ENCODE measurements at places on chromosomes 11 and 22. TPM values are rescaled to one million over a fixed set of nuclear protein-coding genes. Genes with fewer than 3 reads are reported as not detected.

- no peak for DNase-seq
These were observed 34.2 kb downstream of the IL18 start for GRCh38 chr11:112129656-112130055.

- DNase-seq = no peak
These were observed 36.2 kb upstream of the FGF3 start for GRCh38 chr11:69855421-69855820.

GRCh38 chr11:68202165-68202564 lies 10.9 kb downstream of the KMT5B start:
- DNase-seq = no peak

DNA sequence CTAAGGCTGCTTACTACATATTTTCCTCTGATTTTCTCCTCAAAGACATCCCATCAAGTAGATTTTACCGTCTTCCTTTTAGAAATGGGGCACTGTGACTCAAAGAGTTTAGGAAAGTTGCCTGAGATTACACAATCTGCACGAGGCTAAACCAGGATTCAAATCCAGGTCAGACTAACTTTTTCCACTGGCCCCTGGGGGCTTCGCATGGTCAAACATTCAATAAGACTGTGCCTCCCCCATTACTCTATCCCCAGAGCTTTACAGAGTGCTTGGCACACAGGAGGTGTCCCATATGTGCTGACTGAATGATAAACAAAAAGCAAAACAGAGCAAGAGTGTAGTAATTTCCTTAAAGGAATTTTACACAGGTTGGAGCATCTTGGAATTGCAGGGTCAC lies 118.1 kb upstream of the TEAD1 start:
- DNase-seq = no peak

GRCh38 chr11:89613911-89614310 lies 96.2 kb upstream of the TRIM77 start:
- DNase-seq = no peak

DNA sequence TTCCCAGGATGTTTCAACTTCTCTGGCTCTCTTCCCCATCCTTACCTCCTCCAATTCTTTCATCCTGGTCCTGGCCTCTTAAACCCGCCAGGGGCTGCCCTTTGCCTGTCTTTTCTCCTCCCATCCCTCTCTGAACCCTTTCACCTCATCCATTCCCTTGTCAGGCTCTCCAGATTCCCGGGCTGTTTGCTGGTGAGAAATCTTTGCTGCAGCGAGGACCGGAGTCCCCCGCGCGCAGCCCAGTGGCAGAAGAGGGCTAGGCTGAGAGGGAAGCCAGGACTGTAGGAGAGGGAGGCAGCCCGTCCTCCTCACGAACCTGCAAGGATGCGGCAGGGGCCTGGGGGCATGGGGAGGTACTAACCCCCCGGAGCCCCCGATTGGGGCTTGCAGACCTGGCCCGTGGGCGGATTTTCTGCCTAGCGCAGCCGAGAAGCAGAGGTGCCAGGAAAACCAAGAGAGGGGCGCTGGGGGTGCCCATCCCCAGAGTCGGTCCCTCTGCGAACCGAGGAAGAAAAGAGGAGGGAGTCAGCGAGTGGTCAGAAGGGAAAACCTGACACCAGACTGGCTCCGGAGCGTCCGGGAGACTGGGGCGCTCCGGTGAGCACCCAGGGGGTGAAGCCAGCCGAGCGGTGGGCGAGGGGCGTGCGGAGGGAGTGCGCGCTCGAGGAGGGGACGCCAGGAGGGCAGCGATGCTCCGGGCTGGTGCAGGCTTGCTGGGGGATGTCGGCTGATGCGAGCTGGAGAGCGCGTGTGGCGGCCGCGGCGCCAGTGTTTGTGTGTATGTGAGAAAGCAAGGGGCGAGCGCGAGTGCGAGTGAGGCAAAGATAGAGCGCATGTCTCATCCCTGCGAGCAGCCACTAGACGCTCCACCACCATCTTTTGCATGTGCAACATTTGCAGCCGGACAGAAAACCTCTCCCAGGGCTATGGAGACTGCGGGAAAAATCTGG lies at the start of gene GRIA4:
GRIA4 (plus strand) TSS at position 242 of the 950 bp plus-strand sequence. CDS start 925 bp downstream, outside the sequence.
- DNase-seq = peak; percentile 54

DNA sequence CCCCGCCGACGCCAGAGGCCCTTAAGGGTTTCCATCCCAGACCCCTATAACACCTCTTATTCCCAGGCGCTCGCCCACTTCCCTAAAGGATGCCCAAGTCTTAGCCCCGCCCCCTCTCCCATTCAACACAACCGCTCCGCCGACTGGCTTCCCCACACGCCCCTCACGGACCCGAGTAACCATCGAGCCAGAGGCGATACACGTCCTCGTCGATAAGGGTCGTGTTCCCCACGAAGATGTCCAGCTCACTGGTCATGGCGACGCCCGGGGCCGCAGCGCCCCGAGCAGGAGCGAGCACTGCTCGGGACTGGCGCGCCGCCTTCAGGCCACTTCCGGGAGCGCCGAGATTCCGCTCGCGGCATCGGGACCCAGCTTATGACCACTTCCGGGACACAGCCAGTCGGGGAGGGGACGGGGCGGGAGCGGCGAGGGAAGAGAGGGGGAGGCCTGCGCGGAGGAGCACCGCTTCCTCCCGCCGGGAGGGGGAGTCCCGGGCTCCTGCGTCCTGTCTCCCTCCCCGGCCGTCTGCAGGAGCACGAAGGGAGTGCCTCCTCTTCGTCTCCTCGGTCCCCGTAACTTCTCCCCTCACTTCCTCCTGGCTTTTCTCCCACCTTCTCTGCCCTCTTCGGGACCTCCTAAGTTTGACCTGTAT lies at the start of gene FIBP:
FIBP (minus strand) TSS at position 309 of the 652 bp plus-strand sequence; CDS start at position 256, 53 bp downstream.
- DNase-seq = peak; percentile 98

DNA sequence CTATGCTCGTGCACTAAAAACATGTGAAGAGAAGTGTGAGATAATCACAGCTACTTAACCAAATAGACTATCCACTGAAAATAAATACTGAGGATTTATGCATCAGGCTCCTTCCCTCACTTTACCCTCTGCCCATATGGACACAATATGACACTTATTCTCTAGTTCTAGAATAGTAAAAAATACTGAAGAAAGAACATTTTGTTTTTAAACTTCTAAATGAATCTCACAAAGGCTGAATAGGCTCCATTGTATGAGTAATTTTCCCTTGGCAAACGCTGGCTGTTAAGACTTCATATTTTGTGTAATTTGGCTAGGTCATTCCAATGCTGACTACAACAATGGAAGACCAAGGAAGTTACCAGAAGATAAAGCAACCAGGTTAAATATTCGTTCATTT lies 9.9 kb downstream of the HPS5 start:
- no peak for DNase-seq

GRCh38 chr11:100830978-100831732 lies 144.1 kb downstream of the ARHGAP42 start:
- DNase-seq = peak; percentile 53

The ANO9 gene
- total RNA-seq = 0.17 TPM

The AMPD3 gene
- 1.3 TPM for total RNA-seq

The DNAJC4 gene
- total RNA-seq = 2.7 TPM

The TSPAN32 gene
- total RNA-seq = not detected

The CABP2 gene
- not detected for total RNA-seq

The VSIG10L2 gene
- total RNA-seq = not detected

The MIAT gene
- 0.27 TPM for total RNA-seq
